ENCODE measurements at places on chromosomes 16 and 17. TPM values are rescaled to one million over a fixed set of nuclear protein-coding genes. Genes with fewer than 3 reads are reported as not detected.

Gene PDILT
- total RNA-seq = not detected

Gene PPM1E
- 1.1 TPM for total RNA-seq

Gene CCT6B
- total RNA-seq = 2.2 TPM

Gene MPP3
- total RNA-seq = 20.0 TPM

Gene RNF222
- total RNA-seq = not detected

Gene SALL1
- total RNA-seq = 0.22 TPM

Gene RAPGEFL1
- 7.2 TPM for total RNA-seq

Gene CDYL2
- 6.0 TPM for total RNA-seq

Gene KRTAP9-4
- total RNA-seq = not detected

Gene CFAP97D1
- total RNA-seq = not detected

Gene PRDM7
- not detected for total RNA-seq

Gene NPIPA8
- 0.46 TPM for total RNA-seq

Gene DPEP2NB
- total RNA-seq = not detected

Gene MGAT5B
- 0.13 TPM for total RNA-seq

Gene CTRB2
- not detected for total RNA-seq

Gene ACE
- total RNA-seq = 11.6 TPM

GRCh38 chr16:68480084-68480995 is 32.0 kb upstream of the SMPD3 start:
- no peak for DNase-seq

GRCh38 chr17:50443505-50443974 is 17.5 kb downstream of the ACSF2 start:
- no peak for DNase-seq

DNA sequence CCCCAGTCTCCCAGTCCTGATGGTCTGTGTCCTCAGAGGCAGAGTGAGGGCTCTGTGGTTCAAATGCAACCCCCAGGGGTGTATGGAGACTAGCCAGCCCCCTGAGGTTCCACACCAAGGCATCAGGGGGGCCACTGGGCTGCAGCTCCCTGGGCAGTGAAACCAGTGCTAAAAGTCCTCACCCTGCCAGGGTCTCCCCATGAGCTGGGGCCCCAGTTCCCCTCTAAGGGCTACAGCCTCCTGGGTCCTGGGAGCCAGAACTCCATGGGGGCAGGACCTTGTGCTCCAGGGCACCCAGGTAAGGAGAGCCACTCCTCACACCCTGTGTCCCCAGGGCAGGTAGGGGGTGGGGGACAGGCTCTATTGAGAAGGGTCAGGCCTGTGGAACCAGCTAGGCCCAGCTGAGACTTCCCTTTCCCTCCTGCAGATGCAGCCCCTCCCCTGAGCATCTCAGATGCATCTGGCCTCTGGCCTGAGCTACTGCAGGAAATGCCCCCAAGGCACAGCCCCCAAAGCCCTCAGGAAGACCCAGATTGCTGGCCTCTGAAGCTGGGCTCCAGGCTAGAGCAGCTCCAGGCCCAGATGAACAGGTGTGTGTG is 6.4 kb upstream of the DCAF7 start:
- no peak for DNase-seq

GRCh38 chr17:43949781-43950180 is 4.0 kb downstream of the PYY start:
- DNase-seq = no peak

DNA sequence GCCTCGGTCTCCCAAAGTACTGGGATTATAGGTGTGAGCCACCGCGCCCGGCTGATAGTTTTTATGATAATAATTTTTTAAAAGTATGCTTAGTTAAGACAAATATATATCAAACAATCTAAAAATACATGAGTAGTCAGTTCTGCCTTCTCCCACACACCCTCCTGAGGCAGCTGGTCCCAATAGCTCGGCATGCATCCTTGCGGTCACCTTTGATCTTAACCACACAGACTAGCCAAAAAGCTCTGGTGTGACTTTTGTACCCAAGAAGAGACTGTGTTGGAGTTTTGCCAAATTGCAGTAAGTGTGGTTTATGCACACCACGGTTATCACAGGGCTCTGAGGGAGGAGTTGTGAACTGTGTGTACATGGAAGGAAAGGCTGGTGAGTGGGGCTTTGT is 25.6 kb downstream of the ATP6V0A1 start:
- no peak for DNase-seq

DNA sequence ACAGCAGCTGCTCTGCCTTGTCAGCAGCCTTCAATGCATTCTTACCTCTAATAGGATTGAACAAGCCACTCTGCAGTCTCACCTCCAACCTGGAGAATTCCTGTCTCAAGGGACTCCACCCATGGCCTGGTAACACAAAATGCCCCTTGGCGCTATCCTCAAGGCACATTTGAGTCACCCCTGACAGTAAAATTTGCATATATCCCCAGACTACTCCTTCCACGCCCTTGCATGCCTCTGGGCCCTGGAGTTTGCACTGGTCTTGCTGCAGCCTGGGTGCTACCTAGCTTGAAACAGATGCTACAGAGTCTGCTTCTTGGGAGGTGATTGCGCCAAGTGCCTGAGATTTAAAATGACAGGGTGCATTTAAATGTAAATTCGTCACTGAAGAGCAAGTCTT is 391.4 kb upstream of the MAF start:
- DNase-seq = no peak

DNA sequence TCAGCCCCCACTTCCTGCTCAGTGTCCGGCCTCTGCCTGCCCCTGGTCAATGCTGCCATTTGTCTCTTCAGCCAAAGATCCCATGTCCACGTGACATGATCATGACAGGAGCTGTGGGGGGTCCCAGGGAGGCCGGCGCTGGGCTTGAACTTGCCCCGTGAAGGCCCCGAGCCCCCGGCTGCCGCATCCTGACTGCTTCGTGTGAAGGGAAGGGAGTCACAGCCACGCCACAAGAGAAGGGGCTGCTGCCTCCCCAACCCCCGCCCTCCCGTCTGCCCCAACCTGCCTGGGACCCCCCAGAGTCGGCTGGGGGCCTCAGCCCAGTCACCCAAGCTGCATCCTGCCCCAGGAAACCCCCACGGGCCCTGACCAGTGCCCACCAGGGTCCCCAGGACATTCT is 14.3 kb upstream of the SSTR5 start:
- DNase-seq = no peak

DNA sequence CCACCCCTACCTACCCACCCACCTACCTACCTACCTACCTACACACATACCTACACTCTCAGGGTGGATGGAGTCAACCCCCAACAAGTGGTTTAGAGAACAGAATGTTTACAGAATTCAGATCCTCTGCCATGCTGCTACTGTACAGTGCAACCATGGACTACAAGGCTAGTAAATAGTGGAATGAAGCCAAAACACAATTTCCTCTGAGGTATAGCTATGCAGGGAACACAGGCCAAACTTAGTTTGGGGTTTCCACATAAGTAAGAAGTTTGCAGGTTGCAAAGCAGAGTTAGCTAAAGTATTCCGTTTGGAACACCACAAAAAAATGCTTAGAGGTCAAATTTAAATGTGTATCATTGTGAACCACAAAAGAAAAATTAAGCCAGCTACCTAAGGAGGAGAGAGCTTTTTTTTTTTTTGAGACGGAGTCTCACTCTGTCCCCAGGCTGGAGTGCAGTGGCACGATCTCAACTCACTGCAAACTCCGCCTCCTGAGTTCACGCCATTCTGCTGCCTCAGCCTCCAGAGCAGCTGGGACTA is 2.7 kb upstream of the AP1G1 start:
- DNase-seq = no peak

DNA sequence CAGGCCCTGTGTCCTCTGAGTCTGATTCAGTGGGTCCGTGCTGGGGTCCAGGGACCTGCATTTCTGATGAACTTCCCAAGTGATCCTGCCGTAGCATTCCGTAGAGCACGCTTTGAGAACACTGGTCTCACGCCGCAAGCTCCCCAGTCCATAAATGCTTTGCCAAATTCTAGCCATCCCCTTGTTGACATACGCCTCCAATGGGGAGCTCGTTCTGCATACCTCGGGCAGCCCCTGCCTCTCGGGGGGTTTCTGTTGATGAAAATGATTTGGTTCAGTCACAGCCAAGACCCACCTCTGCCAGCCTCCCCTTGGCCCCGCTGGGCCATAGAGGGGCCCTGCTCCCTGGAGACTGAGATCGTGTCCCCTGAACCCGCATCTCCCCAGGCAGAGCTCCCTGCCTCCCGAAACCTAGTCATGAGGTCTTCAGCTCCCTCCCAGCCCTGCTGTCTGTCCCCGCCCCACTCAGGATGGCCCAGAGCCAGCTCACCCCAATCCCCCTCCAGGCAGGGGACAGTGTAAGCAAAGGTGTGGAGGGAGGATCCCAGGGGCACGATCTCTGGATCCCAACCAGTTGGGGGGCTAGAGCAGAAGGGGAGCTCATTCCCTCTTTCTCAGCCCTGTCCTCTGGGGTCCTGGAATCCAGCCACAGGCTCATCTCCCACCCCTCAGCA is 16.2 kb upstream of the SPNS2 start:
- no peak for DNase-seq

DNA sequence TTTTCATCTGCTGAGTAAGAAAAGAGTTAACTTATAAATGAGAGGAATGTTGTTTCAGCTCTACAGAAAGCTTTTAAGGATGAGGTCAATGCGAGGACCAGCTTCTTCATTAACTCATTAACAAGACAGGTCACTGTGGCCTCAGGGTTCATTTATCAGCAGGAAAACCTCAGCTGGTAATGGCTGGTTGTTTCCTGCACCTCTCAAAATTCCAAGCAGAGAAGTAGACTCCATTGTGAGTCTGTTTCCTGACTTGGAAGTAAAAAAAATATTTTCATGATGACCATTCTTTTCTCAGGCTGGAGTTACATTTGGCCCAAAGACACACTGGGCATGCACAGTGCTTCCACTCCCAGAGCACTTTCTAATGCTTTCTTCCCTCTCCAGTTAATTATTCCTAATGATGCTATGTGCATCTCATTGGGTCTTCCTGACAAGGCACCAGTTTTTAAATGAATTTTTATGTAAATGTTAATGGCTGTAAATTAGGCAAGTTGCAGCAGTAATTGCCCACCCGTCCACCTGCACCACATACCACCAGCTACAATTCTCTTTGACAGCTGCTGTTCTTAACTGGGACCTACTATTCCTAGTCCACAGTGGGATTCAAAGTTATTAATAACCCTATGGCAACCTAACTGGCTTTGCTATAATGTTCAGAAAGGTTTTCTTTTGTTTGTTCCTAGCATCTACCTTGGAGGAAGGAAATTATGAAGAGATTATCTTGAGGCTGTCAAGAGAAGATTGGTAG is 89.5 kb upstream of the BCAR1 start:
- no peak for DNase-seq

DNA sequence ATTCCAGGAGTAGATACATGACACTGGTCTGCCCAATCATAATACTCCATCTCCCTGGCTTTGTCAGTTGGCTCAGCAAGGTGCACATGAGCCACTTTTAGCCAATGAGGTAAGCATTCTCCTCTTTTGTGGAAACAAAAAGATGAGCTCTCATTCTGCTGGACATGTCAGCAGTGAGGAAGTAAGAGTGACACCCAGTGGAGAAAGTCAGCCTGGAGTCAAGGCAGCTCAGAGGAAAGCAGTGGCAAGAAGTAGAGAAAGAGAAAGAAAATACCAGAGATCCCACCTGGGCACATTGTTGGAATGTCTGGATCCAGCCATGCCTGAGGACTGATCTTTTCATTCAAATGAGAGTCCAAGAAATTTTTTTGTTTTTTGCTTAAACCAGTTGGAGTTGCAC is 496.9 kb upstream of the C16orf82 start:
- no peak for DNase-seq

- DNase-seq = no peak
Measured at GRCh38 chr17:33871720-33872540, 383.2 kb upstream of the CCL2 start.

DNA sequence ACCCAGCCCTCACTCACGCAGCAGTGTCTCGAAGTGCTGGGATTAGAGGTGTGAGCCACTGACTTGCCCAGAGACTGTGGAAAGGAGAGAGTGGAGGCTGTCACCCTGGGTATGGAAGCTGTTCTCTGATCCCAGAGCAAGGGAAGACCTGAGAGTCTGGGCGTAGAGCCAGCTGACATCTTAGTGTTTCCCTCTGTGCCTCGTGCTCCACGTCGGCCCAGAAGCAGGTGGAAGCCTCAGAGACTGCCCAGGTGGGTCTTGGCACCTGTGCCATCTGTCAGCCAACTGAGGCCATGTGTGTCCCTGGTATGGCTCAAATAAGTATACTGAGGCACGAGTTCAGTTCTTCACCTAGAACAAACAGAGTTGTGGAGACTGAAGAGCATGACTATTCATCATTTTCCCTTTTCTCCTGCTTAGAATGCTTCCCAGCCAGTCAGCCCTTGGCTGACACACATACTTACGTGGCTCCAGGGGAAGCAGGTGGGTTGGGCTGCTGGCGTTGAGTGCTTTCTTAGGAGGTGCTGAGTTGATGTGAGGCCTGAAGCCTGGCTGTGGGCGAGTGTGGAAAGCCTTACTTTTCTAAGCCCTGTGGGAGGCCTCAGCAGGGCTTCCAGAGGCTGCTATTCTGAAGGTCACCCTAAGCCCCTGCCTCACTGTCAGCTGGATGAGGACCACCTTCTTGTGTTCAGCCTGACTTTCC is 8.1 kb downstream of the CTRL start:
- no peak for DNase-seq

DNA sequence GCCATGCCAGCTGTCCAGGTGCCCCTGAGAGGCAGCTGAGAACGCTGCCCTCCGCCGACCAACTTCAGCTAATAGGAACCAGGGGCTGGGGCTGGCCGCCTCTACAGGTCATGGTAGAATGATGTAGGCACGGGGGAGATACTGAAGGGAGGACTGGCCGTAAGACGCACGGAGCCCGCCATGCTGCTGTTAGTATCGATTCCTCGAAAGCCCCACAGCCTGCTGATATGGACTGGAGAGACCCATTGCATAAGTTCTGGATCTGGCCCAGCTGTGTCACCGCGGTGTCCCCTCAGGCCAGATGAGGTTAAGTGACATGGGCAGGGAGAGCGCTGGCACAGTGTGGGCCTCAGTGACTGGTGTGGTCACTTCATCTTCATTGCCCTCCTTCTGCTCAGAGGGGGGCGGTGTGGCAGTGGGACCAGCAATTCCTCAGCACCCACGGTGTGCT is 75.6 kb downstream of the AMFR start:
- DNase-seq = no peak

- no peak for DNase-seq
Measured at GRCh38 chr16:22969567-22969966, 155.6 kb downstream of the HS3ST2 start.

GRCh38 chr17:18932360-18933055 is 19.5 kb upstream of the SLC5A10 start:
- DNase-seq = no peak

DNA sequence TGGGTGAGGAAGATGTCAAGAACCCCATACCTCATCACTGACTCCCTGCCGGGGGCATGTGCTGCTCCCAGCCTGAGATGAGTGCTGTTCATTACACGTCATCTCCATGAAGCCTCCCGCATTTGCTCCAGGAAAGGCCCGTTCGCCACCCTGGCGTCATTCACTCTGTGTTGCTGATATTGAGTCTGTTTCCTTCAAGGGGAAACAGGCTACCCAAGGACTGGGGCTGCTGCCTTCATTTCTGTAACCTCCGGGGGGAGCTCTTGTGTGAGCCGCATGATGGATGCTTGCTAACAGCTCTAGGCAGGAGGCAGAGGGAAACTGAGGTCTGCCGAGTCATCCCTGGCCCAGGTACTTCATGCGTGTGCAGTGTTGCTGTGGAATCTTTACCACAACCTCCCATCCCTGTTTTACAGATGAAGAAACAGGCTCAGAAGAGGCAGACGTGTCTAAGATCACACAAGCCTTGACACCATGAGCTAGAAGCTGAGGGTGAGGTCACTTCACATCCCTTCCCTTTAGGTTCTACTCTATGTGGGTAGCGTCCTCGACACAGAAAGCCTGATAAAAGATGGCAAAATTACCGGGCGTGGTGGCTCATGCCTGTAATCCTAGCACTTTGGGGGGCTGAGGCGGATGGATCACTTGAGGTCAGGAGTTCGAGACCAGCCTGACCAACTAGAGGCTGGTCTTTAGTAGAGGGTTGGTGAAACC is 3.5 kb upstream of the ARMC5 start:
- no peak for DNase-seq

GRCh38 chr17:6913608-6914443 is 82.0 kb upstream of the ALOX12 start:
- DNase-seq = peak; percentile 81
